ENCODE measurements at places on chromosomes 12 and 14.

DNA sequence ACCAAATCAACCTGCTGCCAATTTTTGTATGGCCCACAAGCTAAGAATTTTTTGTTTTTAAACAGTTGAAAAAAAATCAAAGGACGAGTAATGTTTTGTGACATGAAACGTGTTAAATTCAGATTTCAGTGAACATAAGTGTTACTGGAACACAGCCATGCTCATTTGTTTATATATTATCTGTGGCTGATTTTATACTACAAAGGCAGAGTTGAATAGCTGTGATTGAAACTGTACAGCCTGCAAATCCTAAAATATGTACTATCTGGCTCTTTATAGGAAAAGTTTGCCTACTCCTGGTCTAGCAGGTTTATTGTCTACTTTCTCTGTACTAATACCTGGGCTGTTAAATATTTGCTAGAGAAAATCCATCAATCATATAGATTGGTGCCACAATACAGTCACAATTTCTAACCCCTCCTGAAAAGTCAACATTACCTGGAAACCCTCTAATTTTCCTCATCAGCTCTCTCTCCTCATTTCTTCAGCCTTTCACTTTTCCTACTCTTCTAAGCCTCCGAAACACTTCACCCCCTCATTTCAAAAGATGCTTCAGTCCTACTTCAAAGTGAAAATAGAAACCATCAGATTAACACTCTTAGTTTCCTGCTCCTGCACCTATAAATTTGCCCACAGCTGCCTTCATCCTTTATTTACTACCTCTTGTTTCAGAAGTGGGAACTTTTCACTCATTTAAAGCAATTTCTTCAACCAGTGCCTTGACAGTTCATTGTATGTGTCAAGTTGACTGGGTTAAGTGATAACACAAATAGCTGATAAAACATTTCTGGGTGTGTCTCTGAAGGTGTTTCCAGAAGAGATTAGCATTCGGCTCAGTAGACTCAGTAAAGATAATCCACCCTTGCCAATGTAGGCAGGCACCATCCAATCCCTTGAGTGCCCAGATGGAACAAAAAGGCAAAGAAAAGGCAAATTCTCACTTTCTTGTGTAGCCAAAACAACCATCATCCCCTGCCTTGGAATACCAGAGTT, 18.0 kb upstream of the C2CD5 start:
- no peak for DNase-seq

- no peak for DNase-seq
Observed at GRCh38 chr14:89926694-89927093, 27.8 kb downstream of the EFCAB11 start.

- DNase-seq, result no peak
Observed at GRCh38 chr14:39722547-39723273, 290.5 kb upstream of the FBXO33 start.

- DNase-seq, result no peak
Observed at GRCh38 chr12:121773011-121773777, 20.3 kb downstream of the RHOF start.

DNA sequence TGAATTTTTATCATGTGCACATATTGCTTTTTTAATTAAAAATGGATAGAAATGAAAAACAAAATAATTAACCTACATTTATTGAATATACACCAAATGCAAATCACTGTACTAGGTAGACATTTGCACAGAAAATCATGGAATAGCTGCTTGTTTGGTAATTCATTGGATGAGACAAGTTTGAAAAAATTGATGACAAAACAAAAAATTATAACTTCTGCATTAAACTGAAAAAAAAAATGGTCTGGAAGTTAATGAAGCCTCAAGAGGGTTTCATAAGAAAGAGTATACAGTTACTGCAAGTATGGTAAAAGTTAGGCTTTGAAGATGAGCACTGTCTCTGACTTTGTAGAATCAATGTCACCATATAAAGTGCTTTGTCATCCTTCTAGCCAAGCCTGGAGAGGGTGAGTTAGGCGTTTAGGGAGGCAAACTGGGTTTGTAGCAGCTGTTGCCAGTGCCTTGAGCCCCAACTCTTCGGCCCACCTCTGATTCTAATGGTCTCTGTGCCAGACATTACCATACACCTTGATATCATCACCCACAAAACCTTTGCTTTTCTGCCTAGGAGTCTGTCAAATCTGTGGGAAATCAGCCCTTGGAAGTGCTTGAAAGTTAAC, 291.1 kb upstream of the CLEC14A start:
- no peak for DNase-seq

GRCh38 chr12:131430158-131430742, 280.6 kb upstream of the SFSWAP start:
- no peak for DNase-seq

GRCh38 chr12:75978677-75979076, 52.9 kb downstream of the PHLDA1 start:
- DNase-seq, result no peak

DNA sequence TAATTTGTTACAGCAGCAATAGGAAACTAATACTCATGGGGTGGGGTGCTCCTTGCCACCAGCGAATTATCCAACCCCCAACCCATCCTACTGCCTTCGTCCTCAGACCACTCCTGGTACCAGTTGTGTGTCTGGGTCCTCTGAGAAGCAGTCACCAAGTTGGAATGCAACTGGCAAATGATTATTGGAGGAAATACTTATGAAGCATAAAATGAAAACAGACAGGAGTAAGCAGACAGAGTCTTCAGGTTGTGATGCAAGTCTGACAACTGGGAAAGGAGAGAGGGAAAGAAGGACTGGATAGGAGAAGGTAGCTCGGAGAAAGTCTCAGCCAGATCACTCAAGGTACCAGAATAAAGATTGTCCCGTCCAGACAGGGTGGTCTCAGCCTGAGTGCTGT, 181.1 kb upstream of the ARID2 start:
- DNase-seq, result no peak

GRCh38 chr14:20782280-20782890, 1.3 kb downstream of the RNASE6 start:
- no peak for DNase-seq

DNA sequence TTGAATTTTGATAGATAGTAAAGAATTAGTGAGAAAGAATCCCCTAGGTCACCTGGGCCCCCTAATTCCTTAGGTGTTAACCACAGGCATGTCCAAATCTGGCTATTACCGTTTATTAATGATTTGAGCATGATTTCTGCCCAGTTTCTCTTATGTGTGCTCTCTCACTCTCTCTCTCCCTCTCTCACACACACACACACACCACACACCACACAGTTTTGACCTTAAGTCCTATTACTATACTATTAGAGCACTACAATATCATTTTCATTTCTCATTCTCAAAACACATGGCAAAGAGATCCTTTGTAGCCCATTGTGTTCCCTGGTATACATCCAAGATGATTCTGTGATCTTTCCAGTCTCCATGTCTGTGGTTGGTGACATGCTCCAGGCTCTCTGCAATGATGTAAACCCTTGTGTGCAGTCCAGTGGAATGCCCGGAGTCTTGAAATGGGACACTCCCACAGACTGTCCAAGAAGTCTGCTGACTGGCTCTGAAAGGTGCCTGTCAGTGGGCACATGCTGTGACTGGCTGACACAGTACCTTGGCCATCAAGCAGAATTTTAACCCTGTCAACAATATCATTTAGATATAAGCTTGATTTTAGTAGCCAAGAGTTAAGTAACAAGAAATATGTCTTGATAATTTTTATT, 96.2 kb downstream of the FIGNL2 start:
- no peak for DNase-seq

GRCh38 chr12:50110127-50110761, 1.8 kb upstream of the COX14 start:
- no peak for DNase-seq

- no peak for DNase-seq
Observed at GRCh38 chr14:88029500-88029899, 24.6 kb downstream of the GPR65 start.

DNA sequence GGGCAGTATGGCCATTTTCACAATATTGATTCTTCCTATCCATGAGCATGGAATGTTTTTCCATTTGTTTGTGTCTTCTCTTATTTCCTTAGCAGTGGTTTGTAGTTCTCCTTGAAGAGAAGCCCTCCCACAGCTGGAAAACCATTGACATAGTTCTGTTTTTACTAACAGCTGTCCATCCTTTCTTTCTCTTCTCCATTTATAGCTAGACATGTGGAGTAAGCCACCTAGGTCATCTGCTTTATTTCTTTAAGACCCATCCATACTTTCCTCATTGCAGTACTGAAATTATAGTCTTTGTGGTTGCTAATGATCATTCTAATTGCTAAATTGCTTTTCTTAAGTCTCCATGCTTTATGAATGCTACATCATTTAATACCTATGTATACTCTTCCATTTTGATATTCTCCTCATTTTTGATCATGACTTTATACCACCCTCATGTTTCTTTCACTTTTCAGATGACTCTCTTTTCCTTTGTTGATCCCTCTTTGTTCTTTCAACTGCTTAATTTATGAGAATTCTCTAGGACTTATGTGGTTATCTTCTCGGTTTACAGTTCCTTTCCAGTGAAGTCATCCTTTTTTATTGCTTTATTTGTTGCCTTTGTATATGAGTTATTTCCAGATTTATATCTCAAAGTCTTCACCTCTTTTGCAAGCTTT, 114.2 kb downstream of the PCNX1 start:
- DNase-seq, result no peak

- no peak for DNase-seq
Observed at GRCh38 chr14:41957459-41957858, 350.8 kb downstream of the LRFN5 start.

DNA sequence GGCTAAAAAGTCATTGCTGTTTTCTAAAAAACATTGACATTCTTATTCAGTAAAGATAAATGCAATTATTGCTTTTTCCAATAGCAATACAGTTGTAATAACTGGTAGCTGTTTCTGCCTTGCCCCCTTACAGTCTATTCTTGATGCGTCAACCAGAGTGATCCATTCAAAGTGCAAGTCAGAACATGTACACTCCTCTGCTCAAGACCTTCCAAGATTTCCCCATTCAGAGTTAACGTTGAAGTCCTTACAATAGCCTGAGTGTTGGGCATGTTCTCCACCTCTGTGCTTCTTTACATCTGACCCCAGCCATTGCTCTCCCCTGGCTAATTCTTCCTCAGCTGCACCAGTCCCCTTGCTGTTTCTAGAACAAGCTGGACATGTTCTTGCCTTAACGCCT, 24.3 kb downstream of the VRK1 start:
- no peak for DNase-seq

DNA sequence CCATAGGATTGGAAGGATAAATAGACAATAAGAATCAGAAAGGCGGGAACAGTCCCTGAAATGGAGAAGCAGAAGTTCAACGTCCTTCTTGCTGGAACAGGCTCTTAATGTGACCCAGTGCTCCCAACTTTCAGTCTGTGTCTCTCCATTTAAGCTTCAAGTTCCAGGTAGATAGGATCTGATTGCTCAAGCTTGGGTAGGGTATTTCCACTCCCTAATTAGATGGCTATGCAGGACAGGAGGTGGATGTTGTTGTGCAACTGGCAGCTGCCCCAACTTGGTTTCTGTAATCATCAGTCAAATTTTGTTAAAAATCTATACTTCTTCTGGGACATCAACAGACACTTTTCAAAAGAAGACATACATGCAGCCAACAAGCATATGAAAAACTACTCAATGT, 266.2 kb downstream of the C12orf75 start:
- DNase-seq, result no peak

DNA sequence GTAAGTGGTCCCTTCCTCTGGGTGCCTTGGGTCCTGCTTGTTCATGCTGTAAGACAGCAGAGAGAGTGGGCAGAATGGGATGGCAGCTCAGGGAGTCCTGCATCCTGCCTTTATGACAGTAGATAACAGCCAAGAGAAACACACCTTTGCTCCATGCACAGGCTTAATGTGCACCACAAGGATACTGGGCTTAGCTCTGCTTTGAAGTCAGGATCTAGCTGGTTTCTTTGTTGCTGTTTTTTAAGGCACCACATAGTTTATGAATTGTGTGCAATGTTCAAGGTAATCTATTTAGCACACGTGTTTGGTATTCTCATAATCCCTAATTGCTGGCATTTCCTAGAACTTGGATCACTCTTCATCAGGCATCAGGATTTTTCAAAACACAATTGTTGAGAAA, 239.5 kb upstream of the DCN start:
- DNase-seq, result no peak

- no peak for DNase-seq
Observed at GRCh38 chr12:7837366-7837765, 35.3 kb downstream of the SLC2A14 start.

- no peak for DNase-seq
Observed at GRCh38 chr12:26241080-26241479, 45.7 kb downstream of the SSPN start.

DNA sequence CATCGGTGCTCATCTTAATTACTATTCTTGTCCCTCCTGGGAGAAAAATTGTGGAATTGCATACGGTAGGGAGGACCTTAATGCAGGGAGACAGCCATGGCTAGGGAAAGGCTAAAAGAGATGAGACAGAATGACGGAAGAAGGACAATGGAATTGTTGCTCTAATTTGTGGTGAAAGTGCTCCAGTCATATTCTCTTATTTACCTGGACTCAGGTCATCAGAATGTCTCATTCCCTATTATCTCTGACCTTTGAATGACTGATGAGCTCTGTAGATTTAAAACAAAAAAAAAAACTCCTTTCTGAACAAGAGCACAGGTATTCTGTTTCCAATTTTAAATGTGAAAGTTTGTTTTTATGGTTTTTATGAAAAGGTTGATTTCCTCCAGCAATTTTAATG, 8.6 kb upstream of the EPS8 start:
- no peak for DNase-seq

DNA sequence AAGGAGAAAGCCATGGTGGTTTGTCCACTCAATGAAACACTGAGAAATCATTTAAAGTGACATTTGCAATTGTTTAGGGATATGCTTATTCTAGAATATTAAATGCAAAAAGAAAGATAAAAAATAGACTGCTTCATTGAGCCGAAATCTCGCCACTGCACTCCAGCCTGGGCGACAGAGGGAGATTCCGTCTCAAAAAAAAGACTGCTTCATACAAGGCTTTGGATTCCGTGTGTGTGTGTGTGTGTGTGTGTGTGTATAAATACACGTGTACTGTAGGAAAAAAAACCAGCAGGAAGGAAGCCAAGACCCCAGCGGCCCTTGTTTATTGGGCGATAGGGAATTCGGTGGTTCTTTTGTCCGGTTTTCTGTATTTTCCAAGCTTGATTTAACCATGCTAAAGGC, 3.2 kb upstream of the ZNF839 start:
- no peak for DNase-seq

DNA sequence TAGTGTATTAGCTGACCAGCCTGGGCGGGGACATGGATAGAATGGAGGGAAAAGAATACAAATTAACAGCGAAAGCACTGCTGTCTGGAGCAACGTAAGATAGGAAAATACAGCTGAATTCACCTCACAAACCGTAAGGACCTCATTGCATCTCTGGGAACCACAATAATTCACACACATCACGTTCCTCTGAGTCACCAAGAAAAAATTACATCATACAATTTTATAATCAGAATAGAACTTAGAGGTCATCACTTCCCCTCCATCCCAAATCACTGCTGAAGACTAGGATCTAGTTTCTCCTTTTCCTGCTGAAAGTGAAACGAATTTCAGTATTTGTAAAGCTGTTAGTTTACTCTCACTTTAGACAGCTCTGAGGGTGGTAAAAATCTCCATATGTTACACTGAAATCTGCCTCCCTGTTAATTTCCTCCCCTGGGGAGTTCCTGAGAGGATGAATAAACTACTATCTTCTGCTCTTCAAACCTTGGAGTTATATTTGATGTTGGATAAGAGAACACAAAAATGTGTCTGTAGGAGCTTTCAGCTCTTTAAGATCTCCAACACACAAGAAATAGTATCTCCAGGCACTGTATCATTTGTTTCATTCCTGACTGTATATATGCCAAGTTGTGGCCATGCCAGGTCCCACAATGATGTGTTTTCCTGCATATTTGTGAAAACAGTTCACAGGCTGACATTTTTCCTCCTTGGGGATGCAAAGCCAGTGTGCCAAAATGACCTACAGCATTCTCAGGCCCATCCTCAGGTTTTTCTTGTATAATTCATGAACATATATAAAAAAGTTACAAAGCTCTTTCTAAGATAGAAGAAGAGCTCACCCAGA, 63.8 kb upstream of the SSTR1 start:
- DNase-seq, result no peak

All from stimulated activated CD4-positive, alpha-beta T cell treated with anti-CD3 and anti-CD28 coated beads, Interleukin-1b, Interleukin-23, amount 100 ng/mL, for 1 hour (primary cell).